ENCODE measurements at places on chromosomes 2 and 18. TPM values are rescaled to one million over a fixed set of nuclear protein-coding genes. Genes with fewer than 3 reads are reported as not detected.
A peak's percentile ranks its signal among the peaks of the same experiment; 100 is the strongest.

CDH2 gene
- not detected for total RNA-seq

FTCDNL1 gene
- 1.5 TPM for total RNA-seq

DNA sequence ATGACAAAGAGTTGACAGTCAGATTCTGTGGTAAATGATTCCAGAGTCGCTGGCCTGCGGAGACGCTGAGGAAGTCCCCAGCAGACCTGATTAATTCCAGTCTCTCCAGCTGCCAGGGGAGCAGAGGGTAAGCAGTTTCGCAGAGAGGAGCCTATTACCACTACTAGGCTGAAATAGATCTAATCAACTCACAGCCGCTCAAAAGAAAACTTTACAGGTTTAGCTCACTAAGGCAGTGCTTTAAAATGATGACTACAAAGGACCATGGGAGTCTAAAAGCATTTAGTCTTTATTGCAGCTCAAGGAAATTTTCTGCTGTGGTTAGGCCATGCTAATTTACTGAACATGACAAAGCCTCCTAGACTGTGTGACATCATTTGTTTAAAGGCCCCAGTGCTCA, 445.6 kb upstream of the POU3F3 start:
- H3K36me3 ChIP-seq = no peaks in the 10 kb centered on the region
- no peaks in the 10 kb centered on the region for H3K4me1 ChIP-seq
- H3K4me3 ChIP-seq = no peak overlapping the region
- no peaks in the 10 kb centered on the region for H3K27me3 ChIP-seq
- no peak overlapping the region for H3K27ac ChIP-seq

DNA sequence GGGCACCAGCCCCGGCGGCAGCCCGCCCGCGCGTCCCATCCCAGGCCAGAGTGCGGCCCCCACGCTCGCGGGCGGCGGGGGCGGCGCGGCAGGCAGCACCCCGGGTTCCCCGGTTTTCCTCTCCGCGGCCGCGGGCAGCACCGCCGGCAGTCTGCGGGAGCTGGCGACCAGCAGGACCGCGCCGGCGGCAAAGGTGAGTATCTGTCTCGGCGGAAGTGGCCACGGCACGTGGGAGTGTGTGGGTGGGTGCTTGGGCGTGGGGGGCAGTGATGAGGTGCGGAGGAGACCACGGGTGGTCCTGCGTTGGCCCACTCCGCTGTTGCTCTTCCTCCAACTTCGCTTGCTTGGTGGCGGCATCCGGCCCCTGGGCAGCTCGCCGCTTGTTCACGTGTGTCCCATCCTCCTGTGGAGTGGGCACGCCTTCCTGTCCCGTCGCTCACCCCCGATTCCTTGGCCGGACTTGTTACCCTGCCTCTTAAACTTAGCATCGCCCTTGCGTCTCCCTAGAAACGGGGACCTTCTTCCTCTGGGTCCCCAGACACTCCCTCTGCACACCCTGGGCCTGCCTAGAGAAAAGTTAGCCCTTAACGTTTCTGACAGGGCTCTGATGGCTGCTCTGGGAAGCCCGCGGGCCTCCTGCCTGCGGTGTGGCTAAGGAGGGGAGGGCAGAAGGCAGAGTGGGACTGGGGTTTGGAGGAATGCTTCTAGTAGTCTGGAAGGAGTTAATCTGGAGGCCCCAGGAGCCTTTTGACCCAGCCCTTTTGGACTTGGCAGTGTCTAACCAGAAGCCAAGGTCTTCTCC, 1.1 kb downstream of the SH3RF3 start:
- peak overlapping the region; percentile 69 for H3K4me3 ChIP-seq
- peaks cover 21% of the 10 kb centered on the region for H3K4me1 ChIP-seq
- H3K27me3 ChIP-seq = peaks cover 21% of the 10 kb centered on the region
- no peak overlapping the region for H3K27ac ChIP-seq
- no peak for DNase-seq
- no peaks in the 10 kb centered on the region for H3K36me3 ChIP-seq

- no peak overlapping the region for H3K4me3 ChIP-seq
- H3K27ac ChIP-seq = no peak overlapping the region
- DNase-seq = no peak
These were observed 102.7 kb downstream of the CPO start for GRCh38 chr2:207041786-207042554.

LRP1B gene
- total RNA-seq = not detected

- no peak overlapping the region for H3K27ac ChIP-seq
- no peak overlapping the region for H3K4me3 ChIP-seq
- no peaks in the 10 kb centered on the region for H3K27me3 ChIP-seq
- DNase-seq = no peak
- H3K36me3 ChIP-seq = no peaks in the 10 kb centered on the region
- H3K4me1 ChIP-seq = no peaks in the 10 kb centered on the region
These were observed 188.5 kb upstream of the CELF4 start for GRCh38 chr18:37754141-37754540.

PRKAG3 gene
- total RNA-seq = not detected

DNA sequence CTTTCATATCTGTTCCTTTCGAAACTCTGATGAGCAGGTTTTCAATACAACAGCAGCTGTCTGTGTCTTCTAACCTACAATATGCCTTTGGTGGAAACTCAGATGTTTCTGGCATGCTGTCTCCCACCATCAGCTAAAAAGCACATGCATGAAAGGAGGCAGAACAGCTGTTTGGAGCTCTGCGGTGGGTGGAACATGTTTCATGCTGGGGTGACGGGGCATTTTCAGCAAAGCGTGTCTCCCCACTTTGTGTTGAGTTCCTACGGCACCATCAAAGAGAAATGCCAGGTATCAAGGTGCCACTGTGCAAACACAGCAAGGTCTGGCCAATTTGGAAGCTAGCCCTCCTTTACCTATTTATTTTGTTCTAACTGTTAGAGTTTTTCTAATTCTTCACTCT, 290.1 kb downstream of the CLIP4 start:
- peaks cover 5% of the 10 kb centered on the region for H3K27me3 ChIP-seq
- H3K27ac ChIP-seq = no peak overlapping the region
- DNase-seq = no peak
- no peaks in the 10 kb centered on the region for H3K36me3 ChIP-seq
- H3K4me1 ChIP-seq = peaks cover 4% of the 10 kb centered on the region
- H3K4me3 ChIP-seq = no peak overlapping the region

DNA sequence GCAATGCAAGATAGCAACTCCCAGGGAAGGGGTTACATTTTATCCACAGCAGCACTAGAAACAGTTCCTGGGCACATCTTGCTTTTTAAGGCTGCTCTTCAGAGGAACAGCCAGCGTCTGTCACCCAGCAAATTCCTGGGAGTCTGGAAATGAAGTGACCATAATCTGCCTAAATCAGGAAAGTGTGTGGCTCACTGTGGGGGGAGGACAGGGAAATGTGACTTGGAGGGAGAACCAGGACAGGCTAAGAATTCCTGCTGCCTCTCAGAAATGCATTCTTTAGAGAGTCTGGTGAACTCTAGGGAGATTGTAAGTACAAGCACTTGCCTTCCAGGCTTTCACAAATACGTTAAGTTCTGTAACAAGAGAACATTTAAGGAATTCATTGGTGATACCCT, 364.3 kb upstream of the SPHKAP start:
- no peaks in the 10 kb centered on the region for H3K4me1 ChIP-seq
- no peak overlapping the region for H3K27ac ChIP-seq

DNA sequence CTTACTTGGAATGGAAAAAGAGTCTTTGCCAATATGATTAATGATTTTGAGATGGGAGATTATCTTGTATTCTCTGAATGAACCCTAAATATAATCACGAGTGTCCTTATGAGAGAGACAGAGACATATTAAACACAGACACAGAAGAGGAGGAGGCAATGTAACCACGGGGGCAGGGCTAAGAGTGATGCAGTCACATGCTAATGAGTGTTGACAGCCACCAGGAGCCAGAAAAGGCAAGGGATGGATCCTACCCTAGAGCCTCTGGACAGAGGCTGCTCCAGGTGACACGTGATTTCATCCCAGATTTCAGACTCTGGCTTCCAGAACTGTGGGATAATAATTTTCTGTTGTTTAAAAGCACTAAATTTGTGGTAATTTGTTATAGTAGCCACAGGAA, 679.6 kb downstream of the MBD2 start:
- no peaks in the 10 kb centered on the region for H3K4me1 ChIP-seq
- no peak for DNase-seq
- H3K4me3 ChIP-seq = no peak overlapping the region
- H3K27me3 ChIP-seq = no peaks in the 10 kb centered on the region
- H3K36me3 ChIP-seq = no peaks in the 10 kb centered on the region

DNA sequence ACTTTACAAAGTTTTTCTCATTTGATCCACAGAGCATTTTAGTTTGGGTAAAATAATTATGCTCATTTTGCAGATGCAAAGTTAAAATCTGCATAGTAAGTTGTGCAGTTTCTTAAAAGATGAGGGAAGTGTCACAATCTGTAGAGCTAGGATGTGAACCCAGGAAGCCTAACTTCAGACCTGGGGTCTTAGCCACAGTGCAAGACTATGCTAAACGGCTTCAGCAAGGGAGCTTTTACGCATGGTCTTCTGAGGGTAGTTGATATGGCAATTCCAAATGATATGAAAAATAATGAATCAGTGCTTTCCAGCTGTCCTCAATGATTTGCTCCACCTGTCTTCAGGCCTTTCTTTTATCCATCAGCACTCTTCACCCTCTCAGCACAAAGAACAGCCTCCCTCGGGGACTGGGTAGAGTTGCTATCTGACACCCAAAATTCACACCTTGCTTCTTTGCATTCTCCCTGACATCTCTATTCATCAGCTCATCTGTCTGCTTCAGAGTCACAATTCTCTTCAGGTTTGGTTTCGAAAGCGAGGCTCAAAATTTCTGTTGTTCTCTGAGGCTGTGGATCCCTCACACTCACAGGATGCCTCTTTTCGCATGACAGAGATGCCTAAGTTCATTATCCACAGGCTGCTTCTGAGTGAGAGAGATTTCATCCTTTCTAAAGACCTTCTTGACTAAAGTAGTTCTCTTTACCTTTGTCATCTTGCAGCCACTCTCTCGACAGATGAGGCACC, 302.5 kb downstream of the NRXN1 start:
- no peaks in the 10 kb centered on the region for H3K4me1 ChIP-seq
- no peak overlapping the region for H3K27ac ChIP-seq
- no peaks in the 10 kb centered on the region for H3K36me3 ChIP-seq
- no peaks in the 10 kb centered on the region for H3K27me3 ChIP-seq
- no peak overlapping the region for H3K4me3 ChIP-seq
- DNase-seq = no peak

DNA sequence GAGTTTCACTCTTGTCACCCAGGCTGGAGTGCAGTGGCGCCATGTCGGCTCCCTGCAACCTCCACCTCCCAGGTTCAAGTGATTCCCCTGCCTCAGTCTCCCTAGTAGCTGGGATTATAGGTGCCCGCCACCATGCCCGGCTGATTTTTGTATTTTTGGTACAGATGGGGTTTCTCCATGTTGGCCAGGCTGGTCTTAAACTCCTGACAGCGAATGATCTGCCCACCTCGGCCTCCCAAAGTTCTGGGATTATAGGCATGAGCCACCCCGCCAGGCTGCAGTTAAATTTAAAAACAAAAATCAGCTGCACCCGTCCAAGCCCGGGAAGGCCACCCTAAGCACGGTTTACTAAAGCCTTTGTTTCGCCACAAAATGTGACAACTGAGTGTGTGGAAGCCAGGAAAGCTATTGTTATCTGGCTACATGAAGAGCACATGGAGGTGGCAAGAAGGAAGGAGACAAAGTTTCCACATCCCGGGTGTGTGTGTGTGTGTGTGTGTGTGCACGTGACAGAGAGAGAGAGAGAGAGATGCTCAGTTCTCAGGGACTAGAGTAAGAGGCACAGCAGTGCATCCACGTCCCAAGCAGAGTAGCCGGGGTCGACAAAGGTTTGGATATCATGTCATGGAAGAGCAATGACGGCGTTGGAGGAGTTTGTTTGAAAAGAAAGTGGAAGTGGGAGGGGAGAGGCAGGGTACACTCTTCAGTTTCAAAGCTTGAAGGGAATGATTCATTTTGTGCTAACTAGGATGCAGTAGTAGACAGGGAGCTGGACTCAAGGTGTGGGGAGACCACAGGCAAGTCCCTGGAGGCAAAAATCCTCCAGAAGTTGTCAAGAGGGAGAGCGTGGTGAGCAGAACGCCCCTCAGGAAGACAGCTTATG, 20.1 kb downstream of the INPP5D start:
- H3K4me3 ChIP-seq = peak overlapping the region; percentile 64
- no peaks in the 10 kb centered on the region for H3K27me3 ChIP-seq
- H3K36me3 ChIP-seq = peaks cover 53% of the 10 kb centered on the region
- peak overlapping the region; percentile 98 for H3K27ac ChIP-seq
- no peak for DNase-seq

CYP27C1 gene
- not detected for total RNA-seq

DNA sequence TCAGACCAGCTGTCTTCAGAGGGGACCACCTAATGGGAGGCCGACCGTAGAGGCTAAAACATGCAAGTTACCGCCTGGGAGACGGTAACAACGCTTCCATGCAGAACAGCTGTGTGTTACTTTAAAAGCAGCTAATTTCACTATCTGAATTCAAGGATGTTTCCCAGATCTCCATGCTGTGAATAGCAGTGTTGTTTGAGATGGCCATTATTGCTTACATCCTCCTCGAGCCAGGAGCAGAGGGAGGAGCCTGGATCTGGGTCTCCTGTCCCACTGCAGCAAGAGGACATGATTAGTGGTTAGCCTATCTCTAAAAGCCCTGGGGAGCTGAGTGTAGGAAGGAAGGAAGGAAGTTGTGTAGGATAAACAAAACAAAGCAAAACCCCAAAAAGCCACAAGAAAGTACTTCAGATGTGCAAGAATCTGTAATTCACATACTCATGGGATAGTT, 50.9 kb downstream of the ACTR2 start:
- H3K27ac ChIP-seq = no peak overlapping the region
- DNase-seq = no peak
- no peak overlapping the region for H3K4me3 ChIP-seq
- peaks cover 11% of the 10 kb centered on the region for H3K4me1 ChIP-seq
- H3K36me3 ChIP-seq = peaks cover 8% of the 10 kb centered on the region
- H3K27me3 ChIP-seq = peaks cover 7% of the 10 kb centered on the region

Data from activated B cell treated with CpG ODN at 0.5 μM for 24 hours (primary cell).